Daoy (cell line): ENCODE measurements at places on chromosomes 6 and 20.

DNA sequence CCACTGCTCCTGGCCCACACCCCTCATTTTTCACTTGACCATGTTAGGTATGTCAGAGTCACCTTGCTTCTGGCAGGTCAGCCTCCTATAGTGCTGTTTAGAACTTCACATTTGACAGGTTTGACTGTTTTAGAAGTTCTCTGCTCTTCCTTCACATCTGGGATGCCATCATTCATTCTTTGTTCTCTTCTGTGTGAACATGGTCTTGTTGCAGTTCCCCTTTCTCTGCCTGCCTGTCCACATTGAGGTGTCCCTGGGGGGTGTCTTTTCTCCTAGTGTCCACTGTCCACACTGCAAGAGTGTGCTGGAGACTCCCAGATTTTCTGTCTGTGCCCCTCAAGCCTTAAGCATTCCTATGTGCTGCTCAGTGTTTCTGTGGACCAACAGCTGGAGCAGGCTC lies 89.5 kb downstream of the JARID2 start:
- no peak for DNase-seq

GRCh38 chr20:50992336-50992732 lies 30.6 kb downstream of the KCNG1 start:
- DNase-seq, result no peak

DNA sequence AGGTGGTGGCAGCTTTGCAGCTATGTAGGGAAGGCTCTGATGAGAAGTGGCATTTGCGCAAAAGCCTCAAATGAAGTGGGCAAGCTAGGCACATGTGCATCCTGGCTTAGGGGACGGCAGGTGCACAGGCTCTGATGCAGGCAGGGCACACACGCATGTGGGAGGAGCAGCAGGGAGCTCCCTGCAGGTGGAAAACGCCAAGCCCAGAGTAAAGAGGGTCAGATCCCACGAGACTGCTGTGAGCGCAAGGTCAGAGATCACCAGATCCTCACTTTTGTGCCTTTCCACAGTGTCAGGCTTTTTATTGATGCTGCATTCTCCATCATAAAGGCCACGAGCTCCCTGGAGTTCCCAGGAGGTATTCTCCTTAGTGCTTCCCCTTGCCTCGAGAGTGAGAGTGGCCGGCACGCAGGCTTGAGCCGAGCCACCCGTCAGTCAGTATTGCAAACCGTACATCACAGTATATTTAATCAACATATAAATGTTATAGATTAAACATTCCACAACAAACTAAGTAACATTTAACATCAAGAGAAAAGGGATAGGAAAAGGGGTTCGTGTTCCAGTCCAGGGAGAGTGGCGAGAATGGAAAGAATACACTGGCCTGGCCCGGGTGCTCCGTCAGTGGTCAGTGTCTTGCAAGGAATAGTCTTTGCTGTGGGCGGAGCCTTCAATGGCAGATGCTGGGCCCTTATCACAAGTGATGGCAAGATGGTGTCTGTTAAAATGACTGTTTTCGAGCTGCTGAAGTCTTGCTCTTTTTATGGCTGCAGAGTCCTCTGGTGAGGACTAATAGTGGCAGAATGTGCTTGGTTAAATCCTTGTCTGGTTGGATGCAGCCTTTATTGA lies 109.4 kb downstream of the SYNDIG1 start:
- DNase-seq, result no peak

- DNase-seq, result no peak
Observed at GRCh38 chr20:12977328-12978125, 31.2 kb upstream of the SPTLC3 start.

DNA sequence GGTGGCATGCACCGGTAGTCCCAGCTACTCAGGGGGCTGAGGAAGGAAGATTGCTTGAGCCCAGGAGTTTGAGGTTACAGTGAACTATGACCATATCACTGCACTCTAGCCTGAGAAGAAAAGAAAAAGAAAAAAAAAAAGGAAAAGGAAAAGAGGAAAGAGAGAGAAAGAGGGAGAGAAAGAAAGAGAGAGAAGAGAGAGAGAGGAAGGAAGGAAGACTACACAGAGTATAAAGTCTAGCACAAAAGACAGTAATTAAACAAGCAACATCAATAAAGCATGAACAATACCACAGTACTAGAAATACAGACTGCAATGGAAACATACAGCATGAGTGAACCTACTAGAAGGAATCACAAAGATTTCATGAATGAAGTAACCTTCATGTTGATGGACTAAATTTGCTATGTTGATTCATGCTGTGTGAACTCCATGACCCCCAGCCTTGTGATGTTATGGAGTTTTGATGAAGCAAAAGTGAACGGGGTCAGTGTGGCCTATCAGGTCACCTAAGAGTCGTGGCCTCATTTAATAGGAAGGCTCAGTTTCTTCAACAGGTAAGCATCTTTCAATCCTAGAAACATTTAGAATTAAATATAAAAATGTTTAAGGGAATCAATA lies 57.6 kb downstream of the NUDT3 start:
- no peak for DNase-seq

DNA sequence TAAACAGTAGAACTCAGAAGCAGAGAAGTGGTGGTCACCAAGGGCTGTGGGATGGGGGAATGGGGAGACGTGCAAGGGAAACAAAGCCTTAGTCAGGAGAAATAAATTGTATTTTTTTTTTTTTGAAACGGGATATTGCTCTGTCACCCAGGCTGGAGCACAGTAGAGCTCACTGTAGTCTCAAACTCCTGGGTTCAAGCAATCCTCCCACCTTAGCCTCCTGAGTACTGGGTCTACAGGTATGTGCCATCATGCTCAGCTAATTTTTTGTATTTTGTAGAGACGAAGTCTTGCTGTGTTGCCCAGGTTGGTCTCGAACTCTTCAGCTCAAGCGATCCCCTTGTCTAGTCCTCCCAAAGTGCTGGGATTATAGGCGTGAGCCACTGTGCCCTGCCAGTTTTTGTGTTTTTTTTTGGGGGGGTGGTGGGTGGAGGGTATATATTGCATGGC lies 3.4 kb downstream of the HSPA1B start:
- no peak for DNase-seq

GRCh38 chr6:144321839-144322591 lies 36.9 kb downstream of the UTRN start:
- DNase-seq, result peak; percentile 32

DNA sequence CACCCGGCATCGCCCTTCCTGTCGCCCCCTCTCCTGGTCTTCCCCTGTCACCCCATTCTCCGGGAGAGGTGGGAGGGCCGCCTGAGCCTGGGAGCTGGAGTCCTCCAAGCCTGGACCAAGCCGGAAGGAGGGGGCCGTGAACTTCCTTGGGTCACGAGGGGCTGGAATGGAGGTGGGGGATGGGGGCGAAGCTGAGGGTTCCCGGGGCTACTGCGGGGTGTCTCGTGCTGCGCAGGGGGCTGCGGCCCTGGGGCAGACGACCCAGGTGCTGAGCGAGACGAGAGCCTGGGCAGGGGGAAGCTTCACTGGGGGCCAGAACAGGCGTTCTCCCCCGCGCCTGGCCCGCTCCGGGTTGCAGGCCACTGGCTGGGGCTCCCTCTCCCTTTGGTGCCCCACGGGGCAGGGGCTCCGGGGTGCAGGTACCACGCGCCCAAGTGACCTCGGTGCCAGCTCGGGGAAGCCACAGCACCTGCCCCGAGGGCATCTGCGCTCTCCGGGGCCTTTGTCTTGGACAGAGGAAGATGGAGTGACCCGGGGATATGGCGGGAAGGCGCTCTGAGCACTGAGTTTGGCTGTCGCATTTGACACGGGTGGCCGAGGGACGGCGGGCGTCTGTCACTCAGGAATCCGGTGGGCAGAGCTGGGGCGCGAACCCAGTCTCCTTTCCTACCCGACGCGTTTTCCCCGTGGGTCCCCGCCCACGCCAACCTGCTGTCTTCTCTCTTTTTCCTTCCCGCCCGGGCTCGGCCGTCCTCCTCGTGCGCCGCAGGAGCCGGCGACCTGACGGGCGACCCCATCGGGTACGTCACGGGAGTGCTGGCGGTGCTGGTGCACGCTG lies 1.2 kb downstream of the SLC35D3 start:
- DNase-seq, result no peak

GRCh38 chr6:32154514-32155161 lies 697 bp downstream of the PPT2 start:
- peak; percentile 75 for DNase-seq

DNA sequence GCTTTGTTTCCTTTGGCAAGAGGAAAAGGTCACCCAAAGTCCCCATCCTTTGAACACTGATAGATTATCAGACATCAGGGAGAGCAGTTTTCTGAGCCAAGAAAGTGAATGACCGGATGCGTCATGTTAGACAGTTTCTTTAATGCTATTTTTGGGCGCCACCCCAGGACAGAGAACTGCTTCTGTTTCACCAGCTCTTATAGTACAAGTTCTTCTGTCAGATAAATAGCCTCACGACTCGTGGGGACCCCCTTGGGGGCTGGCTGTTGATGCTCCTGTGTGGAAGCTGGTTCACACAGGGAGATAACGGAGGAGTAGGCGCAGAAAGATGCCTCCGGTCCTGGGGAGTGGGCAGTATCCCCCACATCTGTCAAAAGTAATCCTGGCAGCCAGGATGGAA lies 54.6 kb downstream of the NPEPL1 start:
- DNase-seq, result no peak

DNA sequence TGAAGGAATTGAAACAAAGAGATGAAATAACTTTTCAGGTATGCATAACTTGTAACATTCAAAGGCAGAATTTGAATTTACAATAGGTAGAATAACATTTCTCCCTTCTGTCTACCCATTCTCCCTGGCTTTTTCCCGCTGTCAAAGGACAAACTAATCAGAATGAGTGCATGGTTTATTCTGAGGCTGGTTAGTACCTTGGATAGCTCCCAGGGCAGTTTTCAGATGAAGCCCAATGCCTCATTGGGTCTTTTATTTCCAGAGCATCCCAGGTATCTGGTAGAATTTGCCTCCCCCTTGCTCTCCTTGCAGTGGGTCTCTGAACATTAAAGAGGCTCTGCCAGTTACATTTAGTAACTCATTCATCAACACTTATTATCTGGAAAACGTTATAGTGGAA lies 665.5 kb downstream of the BCKDHB start:
- peak; percentile 20 for DNase-seq

- no peak for DNase-seq
Observed at GRCh38 chr20:18992418-18992817, 178.8 kb downstream of the SCP2D1 start.

- DNase-seq, result peak; percentile 54
Observed at GRCh38 chr6:3517350-3517749, 60.5 kb upstream of the SLC22A23 start.

- DNase-seq, result no peak
Observed at GRCh38 chr6:144497650-144498049, 212.5 kb downstream of the UTRN start.

DNA sequence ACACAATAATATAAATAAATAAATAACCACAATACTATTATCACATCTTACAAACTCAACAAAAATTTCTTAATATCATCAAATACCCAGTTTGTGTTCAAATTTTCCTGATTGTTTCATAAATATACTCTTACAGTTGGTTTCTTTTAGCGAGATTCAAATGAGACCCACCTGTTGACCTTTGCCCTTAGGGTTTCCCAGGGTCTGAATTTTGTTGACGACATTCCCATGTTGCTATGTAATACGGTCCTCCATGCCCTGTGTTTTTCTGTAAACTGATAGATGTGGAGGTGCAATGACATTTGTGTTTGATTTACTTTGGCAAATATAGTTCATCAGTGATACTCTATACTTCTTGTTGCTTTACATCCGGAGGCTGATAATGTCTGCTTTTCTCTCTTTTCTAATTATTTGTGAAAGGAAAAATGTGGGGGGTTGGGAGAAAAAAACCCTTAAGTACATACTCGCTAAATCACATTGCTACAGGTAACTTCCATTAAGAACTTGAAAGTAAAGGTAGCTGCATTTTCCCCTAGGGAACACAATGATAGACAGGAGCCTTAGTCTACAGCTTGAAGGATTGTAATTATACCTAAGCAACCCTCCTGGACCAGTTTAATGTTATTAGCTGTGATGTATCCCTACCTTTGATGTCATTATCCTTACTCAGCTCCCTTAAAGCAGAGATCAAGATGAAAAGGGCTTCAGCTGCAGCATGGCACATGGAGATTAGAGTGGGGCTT lies 6.6 kb downstream of the MOG start:
- no peak for DNase-seq

- DNase-seq, result no peak
Observed at GRCh38 chr20:63508072-63508768, 9.3 kb upstream of the EEF1A2 start.

- DNase-seq, result no peak
Observed at GRCh38 chr6:96499781-96500180, 21.8 kb upstream of the UFL1 start.

DNA sequence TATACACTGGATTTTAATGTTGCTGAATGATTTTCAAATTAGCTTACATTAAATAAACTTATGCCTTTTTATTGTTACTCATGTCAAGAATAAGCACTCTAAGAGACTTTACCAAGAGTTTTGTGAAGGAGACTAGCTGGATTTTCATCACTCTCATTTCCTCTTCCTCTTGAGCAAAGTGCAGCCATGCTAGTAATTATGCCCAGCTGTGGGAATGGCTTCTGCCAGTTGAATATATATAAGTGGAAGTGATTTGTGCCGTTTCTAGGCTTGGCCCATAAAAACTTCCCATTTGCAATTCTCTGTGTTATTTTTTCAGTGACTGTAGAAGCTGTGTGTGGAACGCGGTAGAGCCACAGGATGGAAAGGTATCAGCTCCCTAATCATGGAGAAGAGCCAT lies 255.8 kb downstream of the HDGFL1 start:
- DNase-seq, result no peak

DNA sequence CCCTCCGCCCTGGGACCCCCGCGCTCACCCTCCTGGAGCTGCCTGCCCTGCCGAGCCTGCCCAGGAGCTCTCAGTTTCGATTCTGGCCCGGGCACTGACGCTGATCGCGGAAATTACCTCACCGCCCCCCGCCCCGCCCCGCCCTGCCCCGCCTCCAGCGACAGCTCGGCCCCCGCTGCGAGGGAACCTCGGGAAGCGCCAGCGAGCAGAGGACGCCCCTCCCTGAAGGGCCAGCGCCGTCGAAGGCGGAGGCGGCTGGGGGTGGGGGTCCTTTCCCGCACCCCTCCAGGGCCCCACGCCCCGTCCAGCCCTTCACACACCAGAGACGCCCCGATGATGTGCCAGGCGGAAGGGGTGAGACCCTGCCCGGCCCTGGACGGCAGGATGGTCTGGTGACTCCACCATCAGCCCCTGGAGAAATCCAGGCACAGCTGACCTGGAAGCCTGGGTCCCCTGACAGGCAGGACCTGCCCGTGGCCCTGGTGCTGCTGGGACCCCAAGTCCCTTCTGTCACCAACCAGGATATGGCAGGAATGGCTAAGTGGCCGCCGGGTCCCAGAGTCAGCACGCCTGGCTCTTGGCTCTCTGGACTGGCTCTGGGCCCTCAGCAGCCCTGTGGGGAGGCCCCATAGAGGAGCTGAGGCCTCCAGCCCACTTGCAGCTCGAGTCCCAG lies at the start of gene HELZ2:
TSS of gene HELZ2 (minus strand) at position 84 of the 673 bp plus-strand sequence. CDS start 1,854 bp downstream, outside the sequence.
- DNase-seq, result peak; percentile 83

DNA sequence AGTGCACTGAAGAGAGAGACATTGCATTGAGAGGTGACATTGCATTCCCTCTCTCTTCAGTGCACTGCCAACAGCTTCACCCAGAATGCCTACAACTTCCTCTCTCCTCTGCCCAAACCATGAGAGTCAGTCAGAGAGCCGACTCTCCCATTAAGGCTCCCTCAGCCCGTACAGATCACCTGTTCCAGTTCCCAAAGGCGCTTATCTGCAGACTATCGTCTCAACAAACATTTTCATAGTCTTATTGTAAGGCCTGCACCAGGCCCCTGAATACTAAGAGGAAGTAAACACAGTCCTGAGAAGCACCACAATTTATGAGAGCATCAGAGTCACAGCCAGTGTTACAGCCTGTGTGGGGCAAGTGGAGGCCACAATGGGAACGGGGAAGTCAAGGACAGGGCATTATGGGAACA lies 53.7 kb downstream of the GFOD1 start:
- DNase-seq, result no peak
